ENCODE measurements at places on chromosomes 7 and 10.
A peak's percentile ranks its signal among the peaks of the same experiment; 100 is the strongest.

DNA sequence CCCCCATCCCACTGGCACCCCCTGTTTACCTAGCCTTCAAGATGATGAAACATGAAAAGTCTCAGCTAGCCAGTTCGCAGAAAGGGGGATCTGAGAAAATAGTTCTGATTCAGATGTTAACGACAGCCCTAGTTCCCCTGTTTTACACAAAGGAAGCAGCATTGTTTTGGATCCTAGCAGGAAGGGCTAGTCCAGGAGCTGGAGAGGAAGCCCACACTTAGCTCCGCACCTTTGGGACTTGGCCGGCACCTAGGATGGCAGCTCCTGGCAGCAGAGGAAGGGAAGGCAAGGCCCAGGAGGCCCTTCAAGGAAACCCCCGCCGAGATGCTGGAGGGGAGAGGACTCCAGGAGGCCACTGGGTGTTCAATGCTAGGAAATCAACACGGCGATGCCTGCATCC, 29.0 kb upstream of the MGMT start:
- DNase-seq = no peak

GRCh38 chr10:116748041-116748440, 5.7 kb upstream of the HSPA12A start:
- DNase-seq = no peak

GRCh38 chr7:116588641-116589594, 64.1 kb downstream of the CAV1 start:
- peak; percentile 79 for DNase-seq

GRCh38 chr7:134703782-134704181, 57.1 kb downstream of the BPGM start:
- DNase-seq = no peak

DNA sequence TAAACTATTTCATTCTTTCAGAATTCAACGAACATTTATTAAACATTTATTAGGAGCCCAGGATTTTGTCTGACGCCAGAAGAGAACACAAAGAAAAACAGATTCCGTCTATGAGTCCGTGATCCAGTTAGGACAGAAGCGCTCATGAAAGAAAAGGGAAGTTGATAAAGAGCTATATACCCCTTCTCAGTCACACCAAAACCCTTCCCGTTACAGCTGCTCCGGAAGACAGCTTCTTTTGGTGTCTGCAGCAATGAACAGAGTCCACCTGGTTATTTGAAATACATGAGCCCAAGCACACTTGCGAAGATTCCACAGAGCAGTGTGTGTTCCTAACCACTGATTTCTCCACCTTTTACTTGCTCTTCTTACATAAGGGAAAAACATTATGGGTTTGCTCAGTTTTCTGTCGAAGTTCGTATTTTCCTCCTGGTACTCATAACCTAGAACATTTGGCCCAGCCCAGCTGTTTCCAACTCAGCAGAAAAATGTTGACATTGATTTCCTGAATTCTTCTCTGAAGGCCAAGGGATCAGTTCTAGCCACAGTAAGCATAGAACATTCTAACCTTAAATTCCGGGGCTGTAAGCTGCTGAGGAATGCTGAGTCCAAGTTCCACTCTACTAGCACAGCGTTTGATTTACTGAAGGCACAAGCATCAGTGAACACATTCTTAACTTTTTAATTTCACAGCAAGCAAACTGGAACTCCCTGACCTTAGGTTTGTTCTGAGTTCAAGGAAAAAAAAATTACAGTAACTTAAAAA, 206.5 kb downstream of the SORCS1 start:
- DNase-seq = no peak

DNA sequence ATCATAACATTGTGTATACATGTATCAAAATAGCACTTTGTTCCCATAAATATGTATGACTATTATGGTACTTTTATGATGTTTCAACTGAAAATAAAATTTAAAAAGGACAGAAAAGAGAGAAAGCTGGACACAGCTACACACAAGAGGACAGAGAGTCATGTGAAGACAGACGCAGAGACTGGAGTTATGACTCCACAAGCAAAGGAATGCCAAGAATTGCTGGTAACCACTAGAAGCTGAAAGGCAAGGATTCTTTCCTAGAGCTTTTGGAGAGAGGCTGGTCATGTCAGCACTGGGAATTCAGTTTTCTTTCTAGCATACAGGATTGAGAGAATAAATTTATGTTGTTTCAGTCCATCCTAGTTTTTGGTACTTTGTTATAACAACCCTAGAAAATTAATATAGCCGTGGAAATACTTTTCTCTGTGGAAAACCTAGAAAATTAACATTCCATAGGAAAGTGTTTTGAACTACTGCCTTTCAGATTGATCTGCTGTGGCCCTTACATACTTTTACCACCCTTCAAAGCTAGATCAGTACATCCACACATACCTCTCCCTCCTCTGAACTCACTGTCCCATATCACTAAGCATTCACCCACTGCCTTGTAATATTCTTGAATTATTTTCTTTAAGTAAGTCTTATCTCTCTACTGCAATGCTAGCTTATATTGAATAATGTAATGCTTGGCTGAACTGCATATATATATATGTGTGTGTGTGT, 575.3 kb downstream of the IPMK start:
- no peak for DNase-seq
